Brain (organoid and tissue), 16 donors: ENCODE measurements at places on chromosomes 6 and 20. TPM values are rescaled to one million over a fixed set of nuclear protein-coding genes. Genes with fewer than 3 reads are reported as not detected.

HUS1B gene
- polyA plus RNA-seq, result not detected

DNA sequence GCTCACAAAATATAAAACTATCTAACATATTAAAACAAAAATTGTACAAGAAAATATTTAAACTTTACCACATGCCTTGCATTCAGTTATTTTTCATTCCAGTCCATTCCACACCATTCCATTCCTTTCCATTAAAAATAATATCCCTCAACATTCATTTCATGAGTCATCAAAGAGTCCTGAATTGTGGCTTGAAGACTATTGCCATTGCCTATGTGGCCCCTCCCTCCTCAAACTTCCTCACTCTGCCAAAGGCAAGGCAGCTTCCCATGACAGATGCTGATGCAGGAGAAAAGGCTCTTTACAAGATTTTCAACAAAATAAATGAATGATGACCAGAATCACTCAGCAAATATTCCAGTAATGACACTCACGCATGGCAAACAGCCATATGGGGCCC, 31.7 kb downstream of the IL20RA start:
- DNase-seq, result no peak

DNA sequence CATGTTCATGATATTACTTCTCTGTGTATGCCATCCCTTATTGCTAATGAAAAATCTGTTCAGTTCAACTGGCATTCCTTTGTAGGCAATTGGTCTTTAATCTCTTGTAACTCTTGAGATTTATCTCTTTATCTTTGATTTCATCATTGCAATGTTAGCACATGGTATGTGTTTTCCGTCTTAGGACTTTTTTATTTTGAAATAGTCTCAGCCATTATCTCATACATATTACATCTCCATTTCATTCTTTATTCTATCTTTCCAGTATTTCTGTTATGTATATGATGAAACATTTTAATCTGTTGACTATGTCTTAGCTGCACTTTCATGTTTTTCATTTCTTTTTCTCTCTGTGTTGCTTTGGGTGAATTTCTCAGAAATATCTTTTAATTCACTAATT, 58.1 kb downstream of the VSTM2L start:
- no peak for DNase-seq

- no peak for DNase-seq
Observed at GRCh38 chr20:60341062-60341461, 382.8 kb downstream of the CDH26 start.

GRCh38 chr20:44948107-44948506, 12.1 kb downstream of the TOMM34 start:
- no peak for DNase-seq

DNA sequence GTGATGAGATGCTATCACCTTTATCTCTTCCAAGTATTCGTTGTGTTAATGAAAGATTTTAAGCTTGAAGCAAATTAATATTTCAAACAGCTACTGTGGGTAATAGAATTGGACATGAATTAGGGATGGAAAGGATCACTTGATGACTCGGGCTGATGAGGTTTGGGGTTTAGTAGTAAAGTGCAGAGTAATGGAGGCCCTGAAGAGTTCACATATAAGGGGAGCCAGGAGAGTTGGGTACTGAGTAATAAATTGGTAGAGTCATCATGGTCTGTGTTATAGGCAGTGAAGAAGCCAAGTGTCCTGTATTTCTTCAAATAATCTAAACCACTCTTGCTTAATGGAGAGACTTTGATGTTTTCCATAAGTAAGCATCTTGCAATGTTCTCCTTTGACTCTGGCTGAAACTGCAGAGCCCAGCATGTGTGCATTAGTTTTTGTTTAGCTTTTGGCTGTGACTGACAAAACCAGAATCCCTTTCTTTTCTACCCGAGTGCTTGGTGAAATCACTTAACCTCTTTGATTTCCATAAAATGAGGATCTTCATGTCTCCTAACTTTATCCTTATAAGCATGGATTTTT, 57.6 kb downstream of the L3MBTL3 start:
- no peak for DNase-seq

DNA sequence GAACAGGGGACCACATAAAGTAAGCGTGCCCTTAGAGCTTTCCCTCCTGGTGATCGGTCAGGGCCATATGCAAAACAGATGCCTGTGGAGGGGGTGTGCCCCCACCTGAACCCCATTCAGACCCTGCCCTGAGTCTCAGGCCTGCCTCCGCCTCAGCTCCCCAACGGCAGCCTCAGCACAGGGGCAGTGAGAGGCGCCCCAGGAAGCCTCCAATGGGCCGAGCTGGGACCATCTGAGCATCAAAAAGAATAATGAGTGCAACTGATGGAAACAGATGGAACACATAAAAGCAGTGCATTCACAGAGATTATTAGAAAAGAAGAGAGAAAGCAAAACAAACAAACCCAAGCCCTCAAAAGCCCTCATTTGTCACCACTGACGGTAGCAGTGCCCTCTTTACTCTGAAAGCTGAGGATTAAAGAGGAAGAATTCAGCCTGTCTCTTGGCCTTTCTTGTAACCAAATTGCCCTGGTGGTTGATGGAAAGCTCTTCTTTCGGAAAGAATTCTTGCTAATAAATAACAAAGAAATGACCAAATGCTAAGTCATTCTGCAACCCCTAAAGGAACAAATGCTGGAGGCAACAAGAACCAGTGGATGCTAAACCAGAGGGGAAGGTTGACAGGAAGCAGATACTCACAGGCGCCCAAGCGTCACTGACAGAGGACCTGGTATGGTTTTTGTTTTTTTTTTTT, 6.8 kb downstream of the ADISSP start:
- no peak for DNase-seq

DNA sequence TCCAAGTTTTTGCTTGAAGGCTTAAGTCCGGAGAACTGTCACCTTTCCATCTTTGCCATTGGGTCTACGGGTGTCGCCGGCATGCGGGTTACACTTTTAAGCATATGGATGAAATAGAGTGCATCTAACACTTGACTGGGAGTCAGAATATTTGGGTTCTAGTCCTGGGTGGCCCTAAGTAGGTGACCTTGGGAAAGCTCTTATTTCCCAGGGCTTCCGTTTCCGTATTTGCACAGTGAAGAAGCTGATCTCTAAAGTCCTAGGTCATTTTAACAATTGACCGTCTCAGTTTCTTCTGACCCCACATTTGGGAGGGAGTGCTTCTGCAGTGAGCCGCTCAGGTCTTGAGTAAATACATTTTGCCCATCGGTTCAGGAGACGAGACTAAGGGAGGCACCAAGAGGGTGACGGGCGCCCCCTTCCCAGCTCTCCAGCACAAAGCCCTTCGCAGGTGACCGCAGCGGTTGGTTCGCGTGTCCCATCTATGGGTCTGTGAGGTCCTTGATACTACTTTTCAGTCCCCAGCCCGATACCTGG, 651 bp upstream of the BLTP3A start:
- no peak for DNase-seq

DNA sequence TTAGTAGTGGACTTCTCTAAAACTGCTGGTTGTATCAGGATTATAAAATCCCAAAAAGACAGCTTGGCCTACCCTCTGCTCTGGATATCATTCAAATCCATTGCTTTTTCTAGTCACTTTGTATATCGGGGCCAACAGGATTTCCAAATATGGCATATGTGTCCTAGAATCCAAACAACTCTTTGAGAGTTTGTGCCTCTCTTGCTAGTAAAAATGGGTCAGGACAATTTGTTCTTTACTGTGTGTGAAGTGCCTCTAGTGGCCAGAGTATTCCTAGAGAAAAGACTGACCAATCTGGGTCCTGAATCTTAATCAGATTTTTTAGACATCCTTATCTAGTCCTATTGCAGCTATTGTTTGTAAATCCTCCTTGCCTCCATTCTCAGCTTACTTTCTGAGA, 33.5 kb upstream of the MANEA start:
- DNase-seq, result no peak
